ENCODE measurements at places on chromosomes 16 and 17. TPM values are rescaled to one million over a fixed set of nuclear protein-coding genes. Genes with fewer than 3 reads are reported as not detected.

GRCh38 chr17:59520251-59520650, 45.2 kb upstream of the DHX40 start:
- no peak for DNase-seq

- peak; percentile 70 for DNase-seq
Observed at GRCh38 chr16:83952587-83952939, 477 bp upstream of the OSGIN1 start.

Gene TPSG1
- not detected for total RNA-seq

Gene BCL6B
- total RNA-seq, result 3.1 TPM

Gene ABCA3
- 59.6 TPM for total RNA-seq
